ENCODE measurements at places on chromosomes 1 and 21. TPM values are rescaled to one million over a fixed set of nuclear protein-coding genes. Genes with fewer than 3 reads are reported as not detected.

DNA sequence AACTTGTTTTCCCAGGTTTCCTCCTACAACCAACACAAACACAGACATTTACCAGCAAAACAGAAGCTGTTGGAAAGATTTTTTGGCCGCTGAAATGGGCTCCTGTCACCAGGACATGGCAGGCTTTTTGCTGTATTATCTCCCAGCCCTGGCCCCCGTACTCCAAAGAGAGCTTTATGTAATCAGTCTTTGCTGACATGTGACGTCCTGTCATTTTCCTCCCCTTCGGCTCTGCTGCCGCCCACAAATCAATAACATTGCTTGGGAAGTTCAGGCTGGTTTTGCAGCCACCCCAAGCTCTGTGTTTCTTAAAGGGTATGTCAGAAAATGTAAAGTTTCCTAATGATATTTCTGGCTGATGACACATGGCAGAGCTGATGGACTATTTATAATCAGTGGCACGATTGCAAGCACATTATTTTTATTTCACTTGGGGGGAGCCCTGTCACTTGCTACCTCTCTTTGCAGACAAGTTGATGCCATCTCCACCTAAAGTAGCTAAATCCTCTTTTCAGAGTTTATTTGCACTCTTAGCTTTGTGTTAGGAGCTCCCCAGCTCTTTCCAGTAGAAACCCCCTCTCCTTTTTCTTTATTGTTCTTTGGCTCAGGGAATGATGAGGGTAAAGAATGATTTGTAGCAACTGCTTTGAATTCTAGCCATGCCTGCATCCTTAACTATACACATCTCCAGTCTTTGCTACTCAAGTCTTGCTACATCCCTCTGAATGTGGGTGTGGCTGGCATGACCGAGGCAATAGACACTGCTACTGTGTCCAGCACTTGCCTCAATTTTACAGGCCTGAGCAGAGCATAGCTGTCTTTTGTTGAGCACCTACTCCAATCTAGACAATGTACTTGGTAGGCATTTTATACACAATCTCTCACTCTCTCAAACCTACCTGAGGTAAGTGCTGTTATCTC lies 67.3 kb downstream of the ELAVL4 start:
- DNase-seq, result no peak

GRCh38 chr1:62280150-62280549 lies 39.1 kb downstream of the KANK4 start:
- DNase-seq, result no peak

The NOTCH2NLA gene
- 56.2 TPM for total RNA-seq

The USH2A gene
- total RNA-seq, result 0.21 TPM

The AMY1A gene
- total RNA-seq, result not detected
